ENCODE measurements at places on chromosomes 12 and 14.

DNA sequence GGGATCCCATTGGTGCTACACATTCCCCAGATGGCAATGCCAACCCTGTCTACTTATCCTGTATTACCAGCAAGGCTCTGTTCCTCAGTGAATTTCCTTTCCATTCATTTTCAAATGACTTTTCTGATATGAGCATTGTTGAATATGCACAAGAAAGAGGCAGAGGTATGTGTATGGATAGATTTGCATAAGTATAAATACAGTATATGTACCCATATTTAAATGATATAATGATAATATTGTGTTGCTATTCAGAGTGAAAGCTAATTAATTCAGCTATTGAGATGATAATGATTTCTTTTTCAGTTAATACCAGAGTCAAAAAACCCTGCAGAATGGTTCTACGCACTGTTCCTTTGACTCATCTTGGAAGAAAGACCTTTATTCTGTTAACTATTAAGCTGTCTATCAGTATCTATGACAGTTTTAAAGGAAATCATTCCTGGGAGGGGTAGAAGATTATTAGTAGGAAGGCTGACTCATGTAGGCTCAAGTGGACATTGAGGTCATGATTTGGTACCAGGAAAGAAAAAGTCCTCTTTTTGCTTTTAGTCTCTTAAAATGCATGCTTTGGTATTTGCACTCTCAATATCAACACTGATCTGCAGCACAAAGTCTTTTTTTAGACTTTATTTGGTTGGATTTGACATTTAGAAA, 44.9 kb upstream of the GAS2L3 start:
- DNase-seq: no peak

DNA sequence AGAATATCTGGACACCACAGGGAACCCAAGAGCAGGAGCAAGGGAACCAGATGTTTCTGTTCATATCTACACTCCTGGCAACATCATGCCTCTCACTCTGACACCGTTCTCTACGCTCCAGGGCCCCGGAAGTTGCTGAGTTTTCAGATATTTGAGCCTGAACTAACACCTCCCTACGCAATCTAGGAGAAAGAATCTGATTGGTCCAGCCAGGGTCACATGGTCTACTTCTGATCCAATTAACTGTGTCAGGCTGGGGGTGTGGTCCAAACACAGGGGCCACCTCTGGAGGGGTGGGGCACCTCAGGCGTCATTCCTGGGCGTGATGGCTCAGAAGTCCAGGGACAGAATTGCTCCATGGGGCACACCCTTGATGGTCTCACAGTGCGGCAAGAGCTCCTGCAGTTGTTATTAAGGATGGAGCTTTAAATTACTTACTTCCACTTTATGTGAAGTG, 165.5 kb downstream of the PTPN11 start:
- no peak for DNase-seq

DNA sequence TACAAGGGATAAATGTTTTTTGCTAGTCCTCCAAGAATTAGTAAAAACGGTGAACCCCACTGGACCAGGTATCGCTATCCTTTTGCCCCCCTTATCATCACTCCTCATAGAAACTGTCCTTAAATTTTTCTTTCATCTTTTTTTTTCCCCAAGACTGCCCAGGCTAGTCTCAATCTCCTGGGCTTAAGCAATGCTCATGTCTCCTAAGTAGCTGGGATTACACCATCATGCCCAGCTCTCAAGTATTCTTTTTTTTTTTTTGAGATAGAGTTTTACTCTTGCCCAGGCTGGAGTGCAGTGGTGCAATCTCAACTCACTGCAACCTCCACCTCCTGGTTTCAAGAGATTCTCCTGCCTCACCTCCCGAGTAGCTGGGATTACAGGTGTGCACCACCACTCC, 9.7 kb downstream of the IRF2BPL start:
- DNase-seq: no peak

GRCh38 chr14:54579621-54580020, 12.7 kb downstream of the SAMD4A start:
- DNase-seq: no peak

GRCh38 chr12:100789146-100789545, 5.4 kb upstream of the ANO4 start:
- no peak for DNase-seq

DNA sequence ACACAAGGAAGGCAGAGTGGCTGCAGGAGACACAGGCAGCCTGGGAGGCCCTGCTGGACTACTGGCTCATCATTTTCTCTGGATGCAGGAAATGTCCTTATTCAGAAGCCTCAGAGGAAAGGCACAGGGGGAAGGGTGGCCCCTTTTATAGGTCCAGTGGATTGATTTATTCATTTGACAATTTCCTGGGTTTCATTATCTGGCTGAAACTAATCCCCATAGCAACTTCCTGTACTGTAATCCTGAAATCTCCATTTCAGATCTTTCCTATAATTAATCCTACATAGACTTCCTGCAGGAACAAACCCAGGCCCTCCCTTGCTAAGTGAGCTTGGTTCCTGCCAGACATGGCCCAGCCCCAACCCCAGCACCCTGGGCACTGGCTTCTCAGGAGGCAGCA, 23.0 kb downstream of the KRT76 start:
- DNase-seq: no peak

DNA sequence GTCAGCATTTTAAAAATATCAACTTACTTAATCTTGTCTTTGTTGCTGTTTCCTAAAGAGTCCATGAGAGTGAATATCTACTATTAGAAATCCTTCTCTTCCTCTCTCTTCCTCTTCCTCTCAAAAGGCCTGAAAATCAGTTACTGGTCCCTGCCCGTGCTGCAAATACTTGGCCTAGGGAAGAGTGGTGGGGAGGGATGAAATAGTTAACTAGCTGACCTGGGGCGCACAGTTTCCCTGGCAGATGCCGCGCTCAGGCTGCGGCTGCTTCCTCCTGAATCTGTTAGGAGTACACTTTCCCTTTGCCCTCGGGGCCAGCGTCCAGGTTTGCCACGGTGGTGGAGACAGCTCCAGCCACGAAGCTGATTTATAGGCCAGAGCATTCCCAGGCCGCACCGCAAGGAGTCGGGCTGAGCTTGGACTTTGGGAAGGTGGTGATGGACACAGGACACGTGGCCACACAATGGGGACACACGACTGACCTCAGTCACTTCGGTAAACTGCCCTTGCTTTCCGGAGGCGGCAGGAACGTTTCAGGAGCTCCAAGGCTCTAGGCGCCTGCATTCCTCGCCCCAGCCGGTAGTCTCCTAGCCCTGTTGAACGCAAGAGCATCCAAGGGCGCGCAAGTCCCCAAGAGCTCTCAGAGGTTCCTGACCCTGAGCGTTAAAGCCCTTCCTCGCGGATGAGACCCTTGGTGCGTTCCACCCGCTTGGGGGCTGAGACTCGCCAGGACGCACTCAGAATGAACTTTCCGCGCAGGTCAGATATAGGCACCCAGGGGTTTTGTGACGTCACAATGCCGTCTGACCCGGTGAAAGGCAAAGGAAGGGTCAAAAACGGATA, 7.1 kb upstream of the ASCL1 start:
- DNase-seq: no peak

DNA sequence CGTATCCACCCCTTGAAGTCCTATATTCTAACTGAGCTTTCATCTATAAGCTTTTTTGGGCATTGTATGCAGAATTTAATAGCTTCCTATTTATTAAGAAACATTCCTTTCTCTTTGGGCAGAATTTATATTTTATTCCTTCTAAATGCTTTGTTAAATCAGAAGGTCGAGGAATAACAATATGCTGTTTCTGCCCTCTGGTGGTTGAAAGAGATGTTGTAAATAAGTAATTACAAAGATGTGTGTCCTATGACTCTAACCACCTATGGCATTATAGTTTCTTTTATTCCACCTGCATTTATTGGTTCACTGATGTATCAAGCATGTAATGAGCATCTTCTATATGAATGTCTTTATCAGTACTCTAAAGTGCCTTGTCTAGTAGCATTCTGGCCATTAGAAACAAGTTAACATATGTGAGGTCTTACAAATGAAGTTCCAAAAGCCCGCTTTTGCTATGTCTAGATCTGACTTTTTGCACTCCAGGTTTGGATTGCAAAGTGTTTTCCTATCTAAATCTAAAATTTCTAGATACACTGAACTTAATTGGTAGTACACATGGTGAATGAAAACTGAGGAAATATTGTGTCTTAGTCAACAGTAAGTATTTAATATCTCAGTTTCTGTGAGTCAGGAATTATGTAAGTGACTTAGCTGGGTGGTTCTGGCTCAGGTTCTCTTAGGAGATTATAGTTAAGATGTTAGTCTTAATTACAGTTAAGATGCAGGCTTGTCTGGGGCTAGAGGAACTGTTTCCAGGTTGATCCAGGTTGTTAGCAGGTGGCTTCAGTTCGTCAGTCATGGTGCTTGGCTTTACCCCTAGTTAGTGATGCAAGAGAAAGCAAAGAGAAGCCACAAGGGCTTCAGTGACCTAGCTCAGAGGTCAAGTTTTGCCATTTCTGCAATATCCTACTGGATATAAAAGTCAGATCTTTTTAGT, 57.5 kb downstream of the PLEKHA5 start:
- DNase-seq: no peak

Data from activated gamma-delta T cell treated with anti-CD3 and anti-CD28 coated beads, Interleukin-2, amount 50 U/mL, for 16 hours (primary cell).